ENCODE measurements at places on chromosomes 2 and 18. TPM values are rescaled to one million over a fixed set of nuclear protein-coding genes. Genes with fewer than 3 reads are reported as not detected.

Gene ASXL3
- total RNA-seq = 0.74 TPM

DNA sequence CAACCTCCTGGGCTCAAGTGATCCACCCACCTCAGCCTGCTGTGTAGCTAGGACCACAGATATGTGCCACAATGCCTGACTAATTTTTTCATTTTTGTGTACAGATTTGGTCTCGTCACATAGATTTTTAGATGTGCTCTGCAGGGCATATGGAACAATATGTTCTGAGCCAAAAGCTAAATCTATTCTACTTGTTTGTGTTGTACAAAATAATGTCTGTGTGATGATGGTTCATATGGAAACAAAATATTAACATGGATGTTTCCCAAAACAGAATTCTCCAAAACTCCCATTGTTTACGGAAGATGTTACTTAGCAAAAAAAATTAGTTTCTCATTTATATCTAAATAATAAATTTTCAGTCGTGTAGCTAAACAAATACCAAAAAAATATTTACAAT, 12.6 kb upstream of the KLHL23 start:
- H3K27me3 ChIP-seq = no peaks in the 10 kb centered on the region
- H3K4me1 ChIP-seq = peaks cover under 1% of the 10 kb centered on the region
- no peak for DNase-seq
- no peaks in the 10 kb centered on the region for H3K36me3 ChIP-seq
- H3K4me3 ChIP-seq = no peak overlapping the region
- H3K27ac ChIP-seq = no peak overlapping the region

DNA sequence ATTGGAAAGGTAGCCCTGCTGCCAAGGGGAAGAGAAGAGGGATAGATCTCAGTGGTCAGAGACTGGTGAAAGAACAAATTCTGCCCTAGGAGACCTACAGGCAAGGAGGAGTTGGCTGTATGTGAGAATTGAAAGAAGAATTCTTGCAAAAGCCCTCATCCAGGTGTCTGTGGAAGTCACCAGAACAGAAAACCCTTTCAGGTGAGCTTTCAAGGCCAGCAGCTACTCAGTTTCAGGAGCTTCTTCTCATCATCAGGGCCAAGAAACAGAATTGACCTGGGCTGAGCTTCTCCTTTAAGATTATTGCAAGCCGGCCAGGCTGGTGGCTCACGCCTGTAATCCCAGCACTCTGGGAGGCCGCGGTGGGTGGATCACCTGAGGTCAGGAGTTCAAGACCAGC, 110.2 kb downstream of the CDK15 start:
- no peak for DNase-seq
- H3K4me3 ChIP-seq = no peak overlapping the region
- H3K4me1 ChIP-seq = no peaks in the 10 kb centered on the region
- no peaks in the 10 kb centered on the region for H3K36me3 ChIP-seq
- no peaks in the 10 kb centered on the region for H3K27me3 ChIP-seq
- H3K27ac ChIP-seq = no peak overlapping the region

DNA sequence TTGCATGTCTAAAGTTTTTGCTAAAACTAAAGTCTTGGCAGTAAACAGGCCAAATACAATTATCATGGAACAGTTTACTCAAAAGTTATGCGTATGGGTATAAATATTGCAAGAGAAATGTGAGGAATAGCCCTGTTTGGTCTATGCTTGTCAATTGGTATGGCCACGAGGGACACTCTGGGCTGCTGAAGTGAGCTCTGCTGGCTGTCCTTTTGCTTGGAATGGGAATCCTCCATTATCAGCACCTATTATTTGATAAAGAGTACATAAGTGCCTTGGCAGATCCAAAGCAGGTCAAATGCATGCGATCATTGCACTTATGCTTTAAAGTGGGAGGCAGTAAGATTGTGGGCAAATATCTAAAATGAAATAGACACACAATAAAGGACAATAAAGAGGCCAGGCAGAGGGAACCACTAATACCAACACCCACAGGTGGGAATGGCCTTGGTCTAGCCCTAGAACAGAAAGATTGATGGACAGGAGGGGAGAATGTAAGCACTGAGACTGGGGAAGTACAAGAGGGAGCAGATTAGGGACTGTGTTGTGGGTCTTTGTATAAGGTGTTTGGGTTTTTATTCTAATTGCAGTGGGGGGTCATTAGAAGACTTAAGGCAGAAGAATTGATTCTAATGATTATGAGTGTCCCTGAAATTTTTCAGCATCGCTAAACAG, 60.0 kb upstream of the NOSTRIN start:
- no peaks in the 10 kb centered on the region for H3K4me1 ChIP-seq
- no peaks in the 10 kb centered on the region for H3K27me3 ChIP-seq
- H3K4me3 ChIP-seq = no peak overlapping the region
- H3K27ac ChIP-seq = no peak overlapping the region
- no peak for DNase-seq
- H3K36me3 ChIP-seq = no peaks in the 10 kb centered on the region

DNA sequence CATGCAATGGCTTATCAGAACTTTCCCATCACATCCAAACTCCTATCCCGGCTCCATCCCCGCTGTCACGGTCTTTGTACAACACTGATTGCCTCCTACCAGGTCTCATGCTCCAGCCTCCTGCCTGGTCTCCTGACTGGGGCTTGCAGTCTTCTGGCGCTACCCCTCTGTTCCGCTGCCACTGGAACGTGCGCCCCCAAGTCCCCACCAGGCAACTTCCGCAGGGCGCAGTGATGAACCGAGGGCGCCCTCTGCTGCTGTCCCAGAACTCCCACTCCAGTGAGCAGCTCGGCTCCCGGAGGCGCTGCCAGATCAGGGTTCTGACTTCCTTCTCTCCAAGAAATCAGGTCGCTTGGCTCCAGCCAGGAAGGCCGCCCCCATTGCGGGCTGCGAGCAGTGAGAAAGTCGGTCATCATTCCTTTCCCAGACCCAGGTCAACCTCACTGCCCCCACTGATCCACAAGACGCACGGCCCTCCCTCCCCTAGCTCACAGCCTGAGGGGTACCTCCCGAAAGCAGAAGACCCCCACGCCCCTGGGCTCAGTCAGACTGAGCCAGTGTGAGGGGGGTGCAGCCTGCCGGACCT, 43.9 kb upstream of the RAB11FIP5 start:
- H3K27ac ChIP-seq = no peak overlapping the region
- no peak overlapping the region for H3K4me3 ChIP-seq
- DNase-seq = no peak
- no peaks in the 10 kb centered on the region for H3K27me3 ChIP-seq
- no peaks in the 10 kb centered on the region for H3K36me3 ChIP-seq

DNA sequence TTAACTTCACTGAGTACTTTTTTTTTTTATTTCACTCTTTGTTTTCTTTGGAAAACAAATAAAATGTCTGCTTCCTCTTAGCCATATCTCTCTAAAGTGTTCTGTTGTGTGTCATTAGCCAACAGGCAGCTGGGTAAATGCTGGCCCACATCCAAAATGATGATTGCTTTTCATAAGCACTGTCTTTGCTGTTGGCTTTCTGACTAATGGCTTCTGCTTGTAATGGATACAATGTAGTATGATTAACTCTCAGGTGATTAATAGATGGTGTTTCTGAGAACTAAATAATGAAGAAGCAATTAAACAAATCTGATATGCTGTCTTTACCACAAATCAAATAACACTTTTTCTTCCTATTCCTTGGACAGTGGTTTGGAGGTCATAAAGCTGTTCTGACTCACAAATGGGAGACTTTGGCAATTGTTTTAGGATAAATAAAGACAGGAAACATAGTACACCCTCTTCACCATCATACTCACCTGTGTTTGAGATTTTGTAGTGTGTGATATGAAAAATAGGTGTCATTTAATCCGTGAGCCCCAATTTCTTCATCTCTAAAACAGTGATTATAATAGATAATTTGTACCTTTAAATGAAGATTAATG, 888.4 kb downstream of the TSN start:
- H3K4me3 ChIP-seq = no peak overlapping the region
- H3K27me3 ChIP-seq = no peaks in the 10 kb centered on the region
- H3K4me1 ChIP-seq = no peaks in the 10 kb centered on the region
- DNase-seq = peak; percentile 79
- no peak overlapping the region for H3K27ac ChIP-seq

- H3K36me3 ChIP-seq = peaks cover 3% of the 10 kb centered on the region
- no peak for DNase-seq
- H3K27me3 ChIP-seq = no peaks in the 10 kb centered on the region
- H3K27ac ChIP-seq = no peak overlapping the region
Measured at GRCh38 chr2:173922760-173923159, 42.4 kb downstream of the SP3 start.

DNA sequence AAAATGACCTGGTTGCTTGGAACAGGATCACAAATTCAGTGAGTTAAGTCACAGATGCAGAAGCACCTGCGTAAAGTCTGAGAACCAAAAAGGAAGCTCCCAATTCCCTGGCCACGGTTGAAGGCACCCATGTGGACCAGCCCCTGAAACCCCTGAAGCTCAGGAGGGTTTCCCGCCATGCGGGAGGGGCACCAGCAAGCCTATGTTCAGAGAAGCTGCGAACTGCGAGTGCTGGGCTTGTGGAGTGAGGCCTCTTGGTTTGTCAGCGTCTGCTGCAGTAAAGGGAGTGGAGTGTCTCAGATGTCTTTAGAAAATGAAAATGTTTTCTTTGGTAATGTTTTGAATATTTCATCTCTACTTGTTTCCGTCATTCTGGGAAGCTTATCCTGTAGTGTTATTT, 16.1 kb upstream of the ACKR3 start:
- H3K4me3 ChIP-seq = no peak overlapping the region
- H3K27ac ChIP-seq = no peak overlapping the region
- DNase-seq = no peak
- H3K27me3 ChIP-seq = peaks cover 6% of the 10 kb centered on the region

DNA sequence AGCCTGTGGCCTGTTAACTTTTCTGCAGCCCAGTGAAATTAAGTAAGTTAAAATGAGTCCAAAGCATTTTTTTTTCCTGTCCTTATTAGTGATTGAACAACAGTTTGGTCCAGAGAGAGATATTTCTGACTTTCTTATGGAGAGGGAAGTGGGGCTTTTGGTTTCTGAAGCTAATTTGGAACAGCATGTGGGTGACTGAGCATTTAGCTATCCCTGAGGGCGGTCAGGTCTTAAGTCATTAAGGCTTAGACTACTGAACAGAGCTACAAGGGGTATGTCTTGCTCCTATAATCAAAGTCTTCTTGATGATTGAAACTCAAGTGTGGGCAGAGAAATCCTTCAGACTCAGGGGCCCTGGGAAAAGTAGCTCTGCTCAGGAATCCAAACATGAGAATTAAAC, 14.0 kb downstream of the ARHGAP25 start:
- H3K4me1 ChIP-seq = no peaks in the 10 kb centered on the region
- H3K36me3 ChIP-seq = no peaks in the 10 kb centered on the region
- H3K27ac ChIP-seq = no peak overlapping the region
- no peak overlapping the region for H3K4me3 ChIP-seq

DNA sequence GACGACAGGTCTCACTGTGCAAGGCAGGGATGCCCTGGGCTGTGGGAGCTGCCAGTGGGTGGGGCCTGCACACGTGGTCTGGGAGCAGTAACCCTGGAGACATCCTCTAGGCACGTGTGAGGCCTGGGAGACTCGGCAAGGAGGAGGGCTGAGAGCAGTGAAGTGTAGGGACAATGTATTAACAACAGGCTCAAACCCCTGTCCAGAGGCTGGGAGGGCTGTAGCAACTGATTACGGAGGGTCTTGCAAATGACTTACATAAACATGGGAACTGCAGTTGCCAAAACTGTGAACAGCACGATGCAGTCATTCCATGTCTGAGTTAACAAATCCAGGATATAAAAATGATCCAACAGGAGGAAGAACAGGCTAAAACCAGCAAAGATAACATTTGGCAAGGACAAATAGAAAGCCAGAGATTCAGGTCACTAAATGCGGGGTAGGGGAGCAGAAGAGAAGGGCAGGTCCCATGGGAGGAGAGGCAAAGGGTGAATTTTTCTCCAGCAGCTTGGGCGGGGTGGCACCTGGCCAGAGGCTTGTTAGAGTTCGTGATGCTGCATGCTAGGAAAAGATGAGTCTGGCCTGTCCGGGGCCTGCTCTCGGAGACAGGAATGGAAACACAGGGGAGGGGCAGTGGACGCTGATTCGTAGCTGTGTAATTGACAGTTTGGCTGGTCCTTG, 44.9 kb downstream of the CYP27C1 start:
- no peak overlapping the region for H3K27ac ChIP-seq
- no peaks in the 10 kb centered on the region for H3K36me3 ChIP-seq
- H3K4me1 ChIP-seq = peaks cover 4% of the 10 kb centered on the region
- H3K27me3 ChIP-seq = no peaks in the 10 kb centered on the region

DNA sequence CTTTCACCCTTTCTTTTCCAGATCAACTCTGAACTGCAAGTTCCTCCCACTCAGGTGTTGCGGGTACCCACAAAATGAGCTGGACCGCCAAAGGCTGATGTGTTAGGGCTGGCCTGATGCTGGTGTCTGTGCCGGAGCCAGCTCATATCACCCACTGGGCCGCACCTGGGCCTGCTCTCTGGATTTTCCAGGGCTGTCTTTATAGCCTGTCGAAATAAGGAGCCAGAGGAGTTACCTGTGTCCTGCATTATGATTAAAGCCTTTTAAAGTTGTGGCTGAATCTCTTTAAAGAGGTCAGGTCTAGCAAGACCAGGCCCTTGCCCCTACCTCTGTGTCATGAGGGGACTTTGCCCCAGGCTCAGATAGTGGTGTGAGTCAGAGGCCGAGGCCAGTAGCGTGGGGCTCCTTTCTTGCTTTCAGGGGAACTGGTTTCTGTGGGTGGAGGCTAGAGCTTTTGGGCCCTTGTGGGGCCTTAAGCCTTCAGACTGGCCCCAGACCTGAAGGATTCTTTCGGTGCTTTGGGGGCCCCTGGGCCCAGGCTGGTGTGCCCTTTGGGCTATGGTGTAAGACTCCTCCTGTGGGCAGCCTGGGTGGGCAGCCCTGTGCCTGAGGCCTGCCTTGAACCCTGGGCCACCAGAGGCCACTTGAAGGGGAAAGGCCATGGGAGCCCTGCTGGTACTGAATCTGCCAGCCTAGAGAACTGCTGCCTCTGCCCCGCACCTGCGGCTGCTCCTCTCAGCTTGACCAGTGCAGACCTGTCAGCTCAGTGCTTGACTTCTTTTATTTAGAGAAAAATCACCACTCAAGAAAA, 21.3 kb downstream of the OTOF start:
- no peaks in the 10 kb centered on the region for H3K4me1 ChIP-seq
- no peak for DNase-seq
- H3K27ac ChIP-seq = no peak overlapping the region

Data from Panc1 (cell line).